ENCODE measurements at places on chromosomes 12 and 14.

GRCh38 chr12:41919048-41919447, 225.6 kb downstream of the GXYLT1 start:
- DNase-seq: no peak

- DNase-seq: no peak
Measured at GRCh38 chr12:47407463-47408129, 298.2 kb downstream of the RPAP3 start.

DNA sequence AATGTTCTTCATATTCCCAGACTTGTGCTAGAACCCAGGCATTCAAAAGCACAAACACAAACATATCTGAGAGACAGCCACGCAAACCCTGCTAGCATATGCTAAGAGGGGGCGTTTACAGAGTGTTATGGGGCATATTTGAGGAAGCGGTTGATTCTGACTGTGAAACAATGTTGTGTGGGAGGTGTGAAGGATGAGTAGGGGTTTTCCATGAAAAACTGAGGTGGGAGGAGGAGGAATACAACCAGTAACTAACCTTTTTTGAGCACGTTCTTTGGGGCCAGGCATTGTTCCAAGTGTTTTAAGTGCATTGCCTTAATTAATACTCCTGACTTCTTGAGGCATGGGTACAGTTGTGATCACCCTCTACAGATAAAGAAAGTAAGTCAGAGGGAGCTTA, 499.5 kb downstream of the AACS start:
- no peak for DNase-seq

DNA sequence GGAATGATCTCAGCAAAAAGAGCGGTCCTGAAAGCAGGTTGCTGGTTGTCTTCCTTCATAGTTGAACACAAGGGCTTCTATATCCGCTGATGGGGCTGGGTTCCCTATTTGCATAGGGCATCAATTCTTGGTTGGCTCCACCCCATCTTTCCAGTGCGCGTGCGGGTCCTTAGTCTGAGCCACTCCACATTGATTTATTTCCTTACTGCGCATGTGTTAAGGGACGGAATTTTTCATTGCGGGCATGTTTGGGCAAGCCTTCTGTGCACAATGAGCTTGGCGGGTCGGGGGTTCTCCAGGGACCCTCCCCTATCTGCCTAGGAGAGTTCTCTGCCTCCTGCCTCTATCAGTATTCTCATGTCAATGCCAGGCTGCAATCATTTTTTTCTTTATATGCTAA, 21.2 kb upstream of the DLGAP5 start:
- DNase-seq: no peak

- no peak for DNase-seq
Measured at GRCh38 chr12:101925361-101925760, 48.0 kb downstream of the DRAM1 start.

DNA sequence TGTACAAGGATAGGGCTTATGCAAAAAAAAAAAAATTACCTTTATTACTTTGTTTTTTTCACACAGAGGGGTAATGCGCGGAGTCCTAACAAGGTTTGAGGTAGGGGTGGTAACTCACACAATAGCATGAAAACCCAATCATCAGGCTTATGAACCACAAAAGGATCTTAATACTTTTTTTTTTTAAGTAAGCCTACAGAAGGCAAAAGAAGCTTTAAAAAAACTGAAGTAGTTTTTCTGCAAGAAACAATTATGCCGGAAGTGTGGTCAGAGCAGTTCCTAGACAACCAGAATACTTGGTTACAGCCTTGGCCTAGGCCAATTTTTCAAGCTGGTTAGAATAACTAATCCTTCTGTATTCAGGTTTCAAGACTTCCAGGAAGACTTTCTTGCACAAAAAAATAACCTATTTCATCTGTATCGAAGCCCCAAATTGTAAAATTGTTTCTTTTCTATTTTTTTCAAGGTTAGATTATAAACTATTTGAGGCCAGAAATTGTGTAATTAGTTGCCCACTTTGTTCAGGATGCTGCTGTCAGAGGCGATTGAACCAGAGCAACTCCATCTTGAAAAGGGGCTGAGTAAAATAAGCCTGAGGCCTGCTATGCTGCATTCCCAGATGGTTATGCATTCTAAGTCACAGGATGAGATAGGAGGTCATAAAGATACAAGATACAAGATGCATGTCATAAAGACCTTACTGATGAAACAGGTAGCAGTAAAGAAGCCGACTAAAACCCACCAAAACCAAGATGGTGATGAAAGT, 1.8 kb upstream of the GNS start:
- DNase-seq: no peak

- no peak for DNase-seq
Measured at GRCh38 chr12:40325349-40325960, 100.7 kb downstream of the LRRK2 start.

DNA sequence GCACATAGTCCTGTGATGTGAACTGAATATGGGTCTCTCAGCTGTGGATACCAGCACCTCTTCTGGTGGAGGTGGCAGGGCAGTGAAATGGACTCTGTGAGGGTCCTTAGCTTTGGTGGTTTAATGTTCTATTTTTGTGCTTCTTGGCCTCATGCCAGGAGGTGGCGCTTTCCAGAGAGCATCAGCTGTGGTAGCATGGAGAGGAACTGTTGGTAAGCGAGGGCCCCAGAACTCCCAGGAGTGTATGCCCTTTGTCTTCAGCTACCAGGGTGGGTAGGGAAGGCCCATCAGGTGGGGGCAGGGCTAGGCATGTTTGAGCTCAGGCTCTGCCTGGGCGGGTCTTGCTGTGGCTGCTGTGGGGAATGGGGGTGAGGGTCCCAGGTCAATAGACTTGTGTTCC, 241.7 kb downstream of the AEBP2 start:
- DNase-seq: no peak

GRCh38 chr12:113781415-113782198, 184.5 kb downstream of the RBM19 start:
- no peak for DNase-seq

- DNase-seq: no peak
Measured at GRCh38 chr12:63826006-63826585, 18.4 kb upstream of the SRGAP1 start.

DNA sequence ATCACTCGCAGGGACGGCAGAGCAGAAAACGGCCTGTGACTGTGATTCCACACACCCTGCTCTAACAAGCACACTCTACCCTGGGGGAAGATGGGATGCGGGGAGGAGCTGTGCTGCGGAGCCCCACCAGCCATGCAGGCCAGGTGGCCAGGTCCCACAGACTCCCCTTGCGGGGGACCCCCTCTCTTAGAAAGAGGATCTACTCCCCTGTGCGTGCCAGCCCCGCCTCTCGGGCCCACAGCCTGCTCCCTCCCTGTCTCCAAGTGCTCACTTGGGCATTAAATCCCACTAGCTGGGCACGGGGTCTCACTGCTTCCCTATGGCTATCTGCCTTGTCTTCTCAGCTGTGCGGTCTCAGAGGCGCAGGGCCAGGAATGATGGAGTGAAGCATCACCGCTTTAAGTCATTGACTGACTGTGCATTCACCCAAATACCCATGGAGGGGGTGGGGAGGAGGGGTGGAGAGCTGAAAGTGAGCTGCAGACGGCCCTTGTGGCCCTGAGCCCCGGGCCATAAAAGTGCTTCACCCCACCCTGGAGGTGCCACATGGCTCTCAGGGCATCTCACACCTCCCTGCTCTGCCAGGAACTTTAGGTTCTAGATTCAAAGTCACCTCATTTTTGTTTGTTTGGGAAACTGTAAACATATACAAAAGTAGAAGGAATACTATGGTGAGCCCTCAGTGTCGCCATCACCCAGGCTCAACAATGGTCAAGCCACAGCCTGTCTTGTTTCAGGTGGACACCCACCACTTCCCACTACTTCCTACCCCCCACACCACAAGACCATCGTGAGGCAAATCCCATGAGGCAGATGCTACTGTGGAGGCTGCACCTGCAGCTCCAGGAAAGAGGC, 9.4 kb downstream of the STX2 start:
- DNase-seq: no peak

GRCh38 chr12:32264961-32265360, 134.4 kb upstream of the FGD4 start:
- DNase-seq: no peak

DNA sequence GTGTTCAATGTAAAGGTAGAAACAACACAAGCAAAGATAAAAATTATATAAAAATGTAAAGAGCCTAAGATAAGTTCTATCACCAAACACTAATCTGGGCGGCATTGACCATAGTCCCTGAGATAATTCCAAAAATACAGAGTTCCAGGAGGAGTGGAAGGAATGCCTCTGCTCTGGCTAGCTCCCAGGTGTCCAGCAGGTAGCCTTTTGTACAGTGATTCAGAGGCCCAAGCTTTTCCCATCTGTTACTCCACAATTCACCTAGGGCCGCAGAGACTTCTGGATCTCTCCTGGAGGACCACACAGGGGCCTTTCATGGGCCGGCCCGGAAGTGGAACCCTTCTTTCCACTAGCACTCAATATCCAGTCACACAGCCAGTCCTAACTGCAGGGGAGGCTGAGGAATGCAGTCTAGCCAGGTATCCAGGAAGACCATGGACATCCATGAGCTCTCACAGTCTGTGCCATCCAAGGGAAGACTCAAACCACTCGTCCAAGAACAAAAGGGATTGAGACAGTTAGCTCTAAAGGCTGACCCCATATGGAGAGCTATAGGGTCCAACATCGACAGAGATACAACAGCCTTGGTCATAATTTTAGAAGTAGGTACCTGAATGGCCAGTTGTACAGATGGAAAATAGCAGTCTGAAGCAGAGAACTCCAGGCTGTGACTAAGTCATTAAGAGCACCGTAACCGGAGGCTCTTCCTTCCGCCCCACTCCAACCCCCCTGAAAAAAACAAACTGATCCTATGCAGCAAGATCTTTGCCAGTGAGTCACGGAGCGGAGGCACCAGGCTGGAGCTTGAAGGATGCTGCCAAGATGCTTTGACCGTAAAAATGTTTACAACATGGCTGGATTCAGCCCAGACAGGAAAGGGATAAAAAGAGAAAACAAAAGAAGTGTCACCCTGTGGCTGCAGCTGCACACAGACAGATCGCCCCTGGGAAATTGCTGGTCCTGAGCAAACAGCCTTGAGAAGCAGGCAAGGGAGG, 204.8 kb downstream of the NUAK1 start:
- DNase-seq: no peak

DNA sequence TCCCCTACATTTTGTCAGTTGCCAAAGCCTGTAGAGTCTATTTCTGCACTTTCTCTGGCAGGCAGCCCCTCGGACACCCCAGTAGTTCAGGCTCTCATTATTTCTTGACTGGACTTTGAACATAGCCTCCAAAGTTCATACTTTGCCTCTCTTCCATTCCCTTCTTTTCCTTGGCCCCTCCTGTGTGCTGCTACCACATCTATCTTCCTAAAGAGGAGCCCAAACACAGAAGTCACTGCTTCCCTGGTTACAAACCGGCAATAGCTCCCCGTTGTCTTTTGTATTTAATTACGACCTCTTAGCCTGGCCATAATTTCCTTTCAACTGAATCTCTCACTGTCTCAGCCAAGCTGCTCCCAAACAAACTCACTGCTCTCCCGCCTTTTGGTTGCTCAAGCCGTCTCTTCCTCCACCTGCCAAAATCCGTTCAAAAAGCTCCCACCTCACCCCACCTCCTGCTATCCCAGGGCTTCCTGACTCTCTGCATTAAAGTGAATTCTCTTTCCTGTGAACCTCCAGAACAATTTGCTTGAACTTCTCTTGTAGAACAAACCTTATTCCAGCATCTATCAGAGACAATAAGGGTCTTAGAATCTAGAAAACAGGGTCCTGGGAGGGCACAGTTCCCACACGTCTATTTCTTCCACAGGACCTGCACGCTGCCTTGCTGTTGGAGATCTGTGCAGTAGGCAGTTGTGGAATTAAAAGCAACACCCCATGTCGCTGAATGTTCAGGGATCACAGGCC, 46.9 kb downstream of the PRMT8 start:
- DNase-seq: no peak

DNA sequence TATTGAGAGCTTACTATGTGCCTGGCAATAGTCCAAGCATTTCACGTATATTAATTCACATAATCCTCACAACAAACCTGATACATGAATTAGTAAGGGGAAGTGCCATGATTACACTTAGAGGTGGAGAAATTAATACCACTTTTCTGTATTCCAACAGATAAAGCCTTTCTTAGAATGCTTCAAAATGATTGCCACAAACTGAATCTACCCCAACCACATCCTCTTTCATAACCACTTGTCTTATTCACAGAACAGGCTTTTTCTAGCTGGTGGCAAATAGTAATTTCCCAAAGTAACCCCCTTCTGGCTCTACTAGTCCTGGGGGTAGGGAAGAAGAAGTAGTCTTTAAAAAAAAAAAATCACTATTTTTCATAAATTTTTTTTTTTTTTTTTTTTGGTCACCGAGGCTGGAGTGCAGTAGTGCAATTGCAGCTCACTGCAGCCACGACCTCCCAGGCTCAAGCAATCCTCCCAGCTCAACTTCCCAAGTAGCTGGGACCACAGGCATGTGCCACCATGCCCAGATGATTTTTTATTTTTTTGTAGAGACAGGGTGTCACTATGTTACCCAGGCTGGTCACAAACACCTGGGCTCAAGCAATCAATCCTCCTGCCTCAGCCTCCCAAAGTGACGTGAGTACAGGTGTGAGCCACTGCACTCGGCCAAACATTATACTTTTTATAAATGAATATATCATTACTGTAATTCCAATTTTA, 59.0 kb upstream of the ARID2 start:
- DNase-seq: peak; percentile 49

- no peak for DNase-seq
Measured at GRCh38 chr14:59438195-59438647, 27.0 kb downstream of the GPR135 start.

DNA sequence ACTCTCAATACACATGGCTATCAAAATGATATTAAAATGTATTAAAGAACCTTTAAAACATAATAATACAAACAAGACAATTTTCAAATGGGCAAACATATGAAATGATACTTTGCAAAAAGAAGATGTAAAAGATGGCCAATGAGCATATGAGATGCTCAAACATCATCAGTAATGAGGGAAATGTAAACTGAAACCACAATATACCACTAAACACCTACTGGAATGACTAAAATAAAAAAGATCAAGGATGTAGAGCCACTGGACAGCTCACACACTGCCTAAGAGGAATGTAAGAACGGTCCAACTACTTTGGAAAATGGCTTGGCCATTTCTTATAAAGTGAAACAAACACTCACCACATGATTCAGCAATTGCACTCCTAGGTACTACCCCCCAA, 97.2 kb upstream of the BBS10 start:
- no peak for DNase-seq
